Hematopoietic multipotent progenitor cell treated with erythropoietin and hydrocortisone succinate and interleukin-3 and kit ligand, for 15 days (in vitro differentiated cells): ENCODE measurements at places on chromosomes 16 and 17.

DNA sequence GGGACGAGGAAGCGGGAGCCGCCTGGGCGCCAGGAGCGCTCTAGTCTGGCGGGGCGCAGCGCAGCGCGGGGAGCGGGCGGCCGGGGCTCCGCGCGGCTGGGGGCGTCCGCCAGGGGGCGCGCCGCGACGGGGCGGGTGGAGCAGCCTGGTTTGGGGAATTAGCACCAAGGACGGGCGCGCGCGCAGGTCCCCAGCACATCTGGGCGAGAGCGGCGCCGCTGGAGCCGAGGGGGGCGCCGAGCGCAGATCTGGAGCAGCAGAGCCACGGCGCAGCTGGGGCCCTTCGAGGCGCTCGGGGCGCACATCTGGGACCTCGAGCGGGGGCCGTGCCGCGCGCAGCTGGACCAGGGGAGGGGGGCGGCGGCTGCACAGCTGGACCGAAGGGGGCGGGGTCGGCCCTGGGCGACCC, at the start of gene NXPH3:
TSS of gene NXPH3 (plus strand) at position 193 of the 409 bp plus-strand sequence. CDS start 349 bp downstream, outside the sequence.
- peak; percentile 58 for DNase-seq

DNA sequence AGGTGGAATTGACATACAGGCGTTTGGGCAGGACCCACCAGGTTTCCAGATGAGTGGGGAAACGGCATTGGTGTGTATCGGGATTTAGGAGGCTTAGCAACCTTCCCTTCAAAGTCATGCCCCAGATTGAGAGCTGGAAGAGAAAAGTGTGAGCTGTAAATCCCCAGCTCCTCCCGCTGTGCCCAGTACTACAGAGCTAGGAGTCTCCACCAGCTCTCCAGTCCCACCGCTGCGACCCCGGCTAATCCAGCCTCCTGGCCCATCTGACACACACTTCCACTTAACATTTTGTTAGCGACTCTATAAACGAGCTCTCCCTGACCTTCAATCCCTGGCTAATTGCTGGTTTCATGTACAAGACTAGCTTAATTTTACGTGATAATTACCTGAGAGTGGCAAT, 29.9 kb upstream of the LHX1 start:
- DNase-seq = no peak

DNA sequence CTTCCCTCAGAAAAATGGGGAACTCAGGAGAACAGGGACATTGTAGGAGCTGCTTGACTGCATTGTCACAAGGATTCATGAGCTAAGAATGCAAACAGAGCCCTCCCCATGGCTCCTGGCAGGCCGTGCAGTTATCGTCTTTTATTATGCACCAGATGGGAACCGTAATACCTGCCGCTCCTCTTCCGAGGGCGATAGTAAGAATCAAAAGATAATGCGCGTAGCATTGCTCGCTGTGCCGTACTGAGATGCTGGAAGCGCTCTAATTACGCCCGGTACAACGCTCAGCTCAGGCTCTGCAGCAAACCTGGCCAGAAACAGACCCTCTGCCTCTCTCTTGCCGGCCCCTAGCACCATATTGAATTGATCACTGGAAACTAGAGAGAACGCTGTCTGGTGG, 87.1 kb upstream of the PLCG2 start:
- no peak for DNase-seq

- no peak for DNase-seq
Observed at GRCh38 chr16:80804526-80805383, at the start of gene CDYL2. TSS of gene CDYL2 (minus strand) at chr16:80804598. CDS start at chr16:80804173, 425 bp downstream.

DNA sequence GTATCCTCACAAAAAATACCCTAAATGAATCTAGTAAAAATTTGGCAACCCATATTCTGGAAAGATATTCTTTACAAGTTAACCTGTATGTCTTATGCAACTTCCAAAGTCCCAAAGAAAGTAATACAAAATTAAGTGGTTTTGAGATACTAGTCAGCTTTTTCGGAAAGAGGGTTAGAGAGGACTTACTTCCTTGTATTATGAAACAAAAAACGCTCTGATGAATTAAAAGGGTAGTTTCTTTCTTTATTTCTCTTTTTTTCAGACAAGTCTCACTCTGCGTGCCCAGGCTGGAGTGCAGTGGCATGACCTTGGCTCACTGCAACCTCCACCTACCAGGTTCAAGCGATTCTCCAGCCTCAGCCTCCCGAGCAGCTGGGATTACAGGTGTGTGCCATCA, 51.6 kb downstream of the KANSL1 start:
- DNase-seq = no peak

DNA sequence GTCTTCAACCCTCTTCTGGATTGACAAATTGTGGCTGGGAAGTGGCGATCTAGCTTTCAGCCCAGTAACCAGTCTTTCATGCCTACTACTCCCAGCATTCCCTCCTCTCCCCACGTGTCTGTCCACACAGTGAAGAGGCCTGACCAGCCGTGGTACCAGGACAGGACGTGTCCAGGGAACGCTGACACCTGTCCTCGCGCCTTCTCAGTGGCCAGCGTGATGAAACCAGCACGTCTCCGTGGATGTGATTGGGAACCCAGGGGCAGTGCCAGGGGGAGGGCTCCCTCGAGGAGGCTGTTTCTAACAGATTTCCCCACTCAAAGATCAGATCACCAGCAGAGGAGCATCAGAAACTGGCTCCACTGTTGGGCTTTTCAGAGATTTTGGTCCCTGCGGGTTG, 69.1 kb downstream of the RPA1 start:
- no peak for DNase-seq

DNA sequence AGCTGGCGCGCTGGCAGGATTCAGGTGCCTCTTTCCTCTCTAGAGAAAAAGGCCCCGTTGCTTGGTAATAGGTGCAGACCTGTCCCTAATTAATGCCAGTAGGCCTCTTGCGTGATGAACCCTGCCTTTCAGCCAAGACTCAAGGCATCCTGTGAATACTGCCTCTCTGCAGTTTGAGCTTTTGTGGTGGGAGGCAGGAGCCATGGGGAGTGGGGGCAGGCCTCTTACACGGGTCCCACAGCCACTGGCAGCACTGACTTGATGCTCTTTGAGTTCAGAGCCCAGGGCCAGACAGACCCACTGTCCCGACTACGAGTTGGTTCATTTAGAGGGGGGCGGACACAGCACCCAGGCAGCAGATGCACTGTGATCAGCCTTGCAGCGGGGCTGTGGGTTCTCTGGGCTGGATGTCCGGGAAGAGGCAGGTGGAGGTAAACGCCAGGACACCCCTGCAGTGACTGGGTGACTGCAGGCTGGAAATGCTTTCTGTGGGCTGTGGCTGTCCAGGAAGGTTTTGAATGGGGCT, 237.0 kb downstream of the SEC14L1 start:
- DNase-seq = no peak

GRCh38 chr16:21021316-21021715, 120.7 kb downstream of the LYRM1 start:
- DNase-seq = no peak

GRCh38 chr17:3035256-3035967, 28.0 kb downstream of the OR1D5 start:
- DNase-seq = no peak

GRCh38 chr16:85836706-85837582, 37.4 kb downstream of the COX4I1 start:
- DNase-seq = no peak

- no peak for DNase-seq
Observed at GRCh38 chr16:12903407-12904328, 2.3 kb downstream of the SHISA9 start.

GRCh38 chr17:59753522-59754467, 46.3 kb downstream of the VMP1 start:
- DNase-seq = peak; percentile 91
